Stimulated activated CD8-positive, alpha-beta memory T cell treated with anti-CD3 and anti-CD28 coated beads, Interleukin-7, amount 100 ng/mL, for 48 hours (primary cell): ENCODE measurements at places on chromosomes 2 and 18.

DNA sequence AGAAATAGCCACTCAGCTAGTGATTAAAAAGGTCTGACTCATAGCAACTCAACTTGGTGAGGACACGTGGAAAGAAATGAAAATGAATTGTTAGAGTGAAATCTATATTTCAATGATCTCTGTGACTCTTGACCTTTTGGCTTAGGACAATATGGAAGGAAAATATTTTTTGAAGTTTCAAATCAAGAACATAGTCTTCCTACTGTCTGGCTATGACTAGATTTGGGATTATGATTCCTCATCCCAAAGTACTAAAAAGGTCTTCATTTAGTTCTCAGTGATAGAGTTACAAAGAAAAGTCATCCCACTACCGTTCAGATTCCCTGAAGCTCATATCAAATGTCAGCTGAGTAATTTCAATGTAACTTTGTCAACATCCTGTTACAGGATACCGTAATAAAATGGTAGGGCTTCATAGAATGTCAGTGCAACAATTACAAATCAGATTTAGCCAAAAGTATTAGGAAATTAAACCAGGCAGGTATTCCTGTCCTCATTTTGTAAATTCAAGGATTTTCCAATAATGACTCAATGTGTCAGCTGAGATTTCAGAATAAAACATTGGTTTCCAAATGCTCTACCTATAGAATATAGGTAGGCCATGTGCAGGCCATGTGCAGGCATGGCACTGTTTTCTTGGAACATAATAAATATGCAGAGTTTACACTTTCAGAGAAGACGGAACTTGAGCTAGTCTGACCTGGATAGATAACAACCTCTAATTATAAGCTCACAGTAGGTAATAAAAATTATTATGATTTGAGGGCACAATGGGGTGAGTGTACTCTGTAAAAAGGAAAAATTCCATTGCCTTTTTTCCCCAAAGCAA is 36.0 kb downstream of the ANKRD29 start:
- no peak for DNase-seq

GRCh38 chr2:54540194-54540593 is 84.1 kb downstream of the SPTBN1 start:
- no peak for DNase-seq

- peak; percentile 63 for DNase-seq
Observed at GRCh38 chr2:12057436-12058166, 311.2 kb downstream of the LPIN1 start.

DNA sequence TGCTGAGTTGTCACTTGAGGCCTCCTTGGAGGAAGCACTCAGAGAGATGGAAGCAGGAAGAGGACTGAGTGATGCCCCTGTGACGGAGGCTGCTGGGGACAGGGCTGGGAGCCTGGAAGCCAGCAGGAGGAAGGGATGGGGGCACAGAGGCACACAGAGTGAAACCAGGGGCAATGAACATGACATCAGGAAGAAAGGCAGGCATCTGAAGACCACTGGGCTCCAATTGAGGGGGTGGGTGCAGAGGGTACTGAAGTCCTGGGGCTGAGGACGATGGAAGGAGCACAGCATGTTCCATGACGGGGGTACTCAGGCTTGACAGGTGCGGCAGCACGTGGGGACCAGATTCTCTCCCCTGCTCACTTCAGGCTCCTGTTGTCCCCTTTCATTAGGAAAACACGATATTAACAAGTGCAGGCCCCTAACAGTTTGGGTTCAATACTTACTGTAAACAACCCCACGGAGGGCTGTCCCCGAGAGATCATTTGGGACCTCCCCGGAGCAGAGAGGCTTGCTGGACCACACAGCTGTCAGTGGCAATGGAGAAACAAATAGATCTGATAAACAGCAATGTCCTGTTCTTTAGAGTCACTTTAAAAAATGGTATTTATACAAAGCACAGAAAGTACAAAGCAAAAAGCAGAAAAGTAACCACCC is 8.7 kb downstream of the INPP5D start:
- no peak for DNase-seq

DNA sequence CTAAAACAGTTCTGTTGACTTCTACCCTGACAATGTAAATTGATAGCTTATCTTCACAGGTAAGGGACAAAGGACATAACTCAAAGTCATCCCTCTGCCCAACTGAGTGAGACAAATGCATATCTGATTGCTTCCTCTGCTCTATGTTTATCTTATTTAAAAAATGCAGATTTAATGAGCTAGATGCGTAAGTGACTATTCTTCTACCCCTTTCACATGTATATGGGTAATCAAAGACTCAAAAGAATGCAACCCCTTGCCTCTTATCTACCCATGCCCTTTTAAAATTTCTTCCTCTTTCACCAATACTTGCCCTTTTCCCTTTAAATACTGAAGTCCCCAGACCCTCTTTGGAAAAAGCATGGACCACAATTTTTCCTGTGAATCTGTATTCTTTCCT is 253.4 kb downstream of the WDPCP start:
- DNase-seq: no peak

DNA sequence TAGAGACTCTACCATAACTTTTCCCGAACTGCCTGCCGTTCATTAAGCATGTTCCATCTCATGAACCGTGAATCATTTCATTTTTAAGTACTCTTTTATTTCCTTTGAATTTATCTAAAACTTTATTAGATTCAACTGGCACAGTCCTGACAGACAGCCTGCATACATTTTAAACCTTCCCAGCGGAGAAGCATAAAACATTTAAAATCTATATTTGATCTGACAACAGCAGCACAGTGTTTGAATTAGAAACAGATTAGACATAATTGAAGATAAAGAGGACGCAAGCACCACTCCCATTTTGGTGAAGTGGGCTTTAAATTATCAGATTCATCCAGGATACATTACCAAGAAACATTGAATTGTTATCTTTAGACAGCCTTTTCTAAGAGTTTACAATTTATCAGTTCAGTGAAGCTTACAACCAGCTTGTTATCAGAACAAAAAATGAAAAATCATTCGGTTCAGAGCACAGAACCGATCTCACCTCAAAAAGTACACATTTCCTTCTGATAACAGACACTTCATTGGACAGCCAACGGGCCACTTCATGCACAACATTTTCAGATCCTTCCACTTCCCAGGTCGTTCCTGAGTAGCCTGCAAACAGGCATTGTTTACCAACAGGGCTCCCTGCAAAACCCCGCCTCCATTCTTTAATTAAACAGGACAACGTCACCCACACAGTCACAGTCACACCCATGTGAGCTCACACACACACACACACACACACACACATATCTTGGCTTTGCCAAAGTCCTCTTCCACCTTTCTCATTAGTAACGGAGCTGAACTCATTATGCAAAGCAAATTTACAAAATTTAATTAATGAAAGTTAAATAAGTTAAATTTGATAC is 171.2 kb downstream of the SP3 start:
- no peak for DNase-seq

DNA sequence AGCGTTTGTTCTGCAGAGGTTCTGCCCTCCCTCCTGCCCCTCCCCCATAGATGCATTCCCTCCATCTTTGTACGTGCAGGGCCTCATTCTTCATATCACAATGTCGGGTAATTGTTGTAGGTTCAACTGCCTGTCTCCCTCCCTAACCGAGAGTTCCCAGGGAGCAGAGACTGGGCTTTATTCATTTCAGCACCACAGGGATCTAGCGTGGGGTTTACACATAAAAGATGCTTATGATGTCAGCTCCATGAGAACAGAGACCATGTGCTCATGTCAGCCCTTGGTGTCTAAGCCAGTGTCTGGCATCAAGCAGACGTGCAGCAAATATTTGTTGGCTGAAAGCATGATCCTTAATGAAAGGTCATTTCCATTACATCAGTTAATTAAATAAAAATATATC is 298.9 kb upstream of the TRIB2 start:
- no peak for DNase-seq

GRCh38 chr2:156653675-156654074 is 217.5 kb downstream of the GPD2 start:
- DNase-seq: no peak

- DNase-seq: no peak
Observed at GRCh38 chr2:195319112-195319460, 337.9 kb upstream of the SLC39A10 start.

- no peak for DNase-seq
Observed at GRCh38 chr2:222610746-222611145, 45.1 kb downstream of the FARSB start.

DNA sequence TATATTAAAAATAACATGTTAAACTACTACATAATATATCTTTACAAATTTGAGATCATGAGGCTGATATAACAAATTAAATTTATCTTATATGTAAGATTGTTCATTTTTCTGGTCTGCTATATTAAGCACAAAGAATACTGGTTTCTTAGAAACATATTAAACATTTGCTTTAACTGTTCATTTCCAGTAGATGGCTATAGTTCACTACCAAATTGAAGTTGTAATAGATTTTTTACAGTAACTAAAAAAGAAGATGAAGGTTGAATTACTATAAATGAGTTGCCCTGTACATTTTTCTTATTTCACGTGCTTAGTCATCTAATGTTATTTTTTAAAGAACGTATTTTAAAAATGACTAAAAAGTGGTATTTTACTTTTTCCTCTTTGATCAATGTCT is 57.0 kb downstream of the ZNF407 start:
- no peak for DNase-seq

GRCh38 chr18:46402396-46402795 is 254.6 kb downstream of the LOXHD1 start:
- DNase-seq: no peak
